ENCODE measurements at places on chromosomes 1 and 21.
A peak's percentile ranks its signal among the peaks of the same experiment; 100 is the strongest.

- no peak for DNase-seq
Measured at GRCh38 chr1:172135076-172135672, 285.3 kb upstream of the C1orf105 start.

DNA sequence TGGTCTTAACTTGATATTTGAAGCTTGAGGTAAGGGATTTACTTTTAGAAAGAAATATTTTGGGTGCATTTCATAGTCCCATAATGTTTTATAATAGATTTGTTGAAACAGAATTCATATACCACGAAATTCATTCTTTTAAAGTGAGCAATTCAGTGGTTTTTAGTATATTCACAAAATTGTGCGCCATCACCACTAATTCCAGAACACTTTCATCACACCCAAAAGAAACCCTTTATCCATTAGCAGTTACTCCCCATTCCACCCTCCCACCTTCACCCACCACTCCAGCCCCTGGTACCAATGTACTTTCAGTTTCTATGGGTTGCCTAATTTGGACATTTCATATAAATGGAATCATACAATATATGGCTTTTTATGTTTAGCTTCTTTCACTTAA, 38.9 kb upstream of the DMRTB1 start:
- no peak for DNase-seq

DNA sequence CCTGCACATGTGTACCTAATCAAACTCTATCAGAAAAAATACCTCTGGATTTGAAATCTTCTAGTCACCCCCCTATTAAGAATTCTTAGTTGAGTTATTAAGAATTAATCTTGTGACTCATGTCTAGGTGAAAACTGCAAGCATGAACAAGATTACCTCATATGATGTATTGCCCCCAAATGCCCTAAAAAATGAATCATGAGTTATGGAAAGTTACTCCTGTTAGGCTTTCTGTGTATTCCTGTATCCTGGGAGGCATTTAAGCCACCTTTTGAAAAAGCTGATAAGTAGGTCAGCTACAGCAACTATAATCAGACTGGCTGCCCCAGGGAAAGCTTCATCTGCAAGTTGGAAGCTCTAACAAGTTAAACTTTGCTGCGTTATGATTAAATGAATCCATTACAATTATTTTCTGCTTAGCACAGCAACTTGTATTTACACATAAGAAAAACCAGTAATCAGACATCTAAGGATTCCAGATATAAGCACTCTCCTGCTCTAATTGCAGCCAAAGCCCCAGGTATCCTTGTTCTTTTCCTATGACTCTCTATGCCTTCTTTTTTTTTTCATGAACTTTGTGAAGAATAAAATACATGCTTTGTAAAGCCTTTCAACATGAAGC, 147.7 kb downstream of the NTPCR start:
- no peak for DNase-seq

DNA sequence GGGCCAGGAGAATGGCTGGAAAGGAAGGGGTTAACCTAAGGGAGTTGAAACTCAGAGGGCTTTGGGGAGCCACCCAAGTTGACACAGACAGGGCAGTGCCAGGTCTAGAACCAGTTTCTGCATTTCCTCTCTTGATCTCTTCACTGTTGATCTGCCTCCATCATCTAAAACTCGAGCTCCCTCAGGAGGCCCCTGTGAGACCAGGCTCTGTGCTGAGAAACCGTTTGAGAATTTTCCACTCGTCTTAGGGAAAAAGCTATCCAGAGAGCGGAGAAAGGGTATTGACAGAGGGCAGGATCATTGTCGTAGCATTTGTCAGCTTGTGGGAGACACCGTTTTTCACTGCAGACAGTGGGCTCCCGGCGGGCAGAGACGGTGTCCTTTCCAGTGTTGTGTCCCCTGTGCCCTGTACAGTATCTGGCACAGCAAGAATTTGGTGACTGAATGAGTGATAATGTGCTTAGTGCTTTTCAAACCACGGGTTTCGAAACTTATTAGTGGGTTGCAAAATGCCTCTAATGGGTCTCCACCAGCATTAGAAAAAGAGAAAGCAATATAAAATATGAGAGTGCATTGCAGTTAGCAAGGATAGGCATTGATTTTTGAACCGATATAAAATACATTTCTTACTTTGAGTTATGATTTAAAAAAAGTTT, 31.1 kb downstream of the PROK1 start:
- no peak for DNase-seq

DNA sequence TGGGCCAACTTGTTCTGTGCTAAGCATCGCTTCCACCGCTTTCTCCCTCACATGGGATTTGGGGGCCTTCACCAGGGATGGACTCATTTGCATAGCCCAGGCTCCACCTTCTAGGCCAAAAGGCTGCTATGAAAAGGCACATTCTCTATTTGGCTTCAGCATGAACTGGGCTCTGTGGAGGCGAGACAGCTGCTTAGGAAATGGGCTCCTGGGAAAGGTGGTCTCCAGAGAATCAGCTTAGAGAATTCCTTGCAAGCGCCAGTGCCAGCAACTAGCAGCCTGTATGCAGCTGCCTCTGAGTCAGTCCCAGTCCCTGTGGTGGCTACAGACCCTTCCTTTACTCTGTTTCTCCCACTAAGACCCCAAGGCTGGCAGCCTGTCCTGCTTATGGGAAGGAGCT, 214.5 kb downstream of the HIVEP3 start:
- no peak for DNase-seq

DNA sequence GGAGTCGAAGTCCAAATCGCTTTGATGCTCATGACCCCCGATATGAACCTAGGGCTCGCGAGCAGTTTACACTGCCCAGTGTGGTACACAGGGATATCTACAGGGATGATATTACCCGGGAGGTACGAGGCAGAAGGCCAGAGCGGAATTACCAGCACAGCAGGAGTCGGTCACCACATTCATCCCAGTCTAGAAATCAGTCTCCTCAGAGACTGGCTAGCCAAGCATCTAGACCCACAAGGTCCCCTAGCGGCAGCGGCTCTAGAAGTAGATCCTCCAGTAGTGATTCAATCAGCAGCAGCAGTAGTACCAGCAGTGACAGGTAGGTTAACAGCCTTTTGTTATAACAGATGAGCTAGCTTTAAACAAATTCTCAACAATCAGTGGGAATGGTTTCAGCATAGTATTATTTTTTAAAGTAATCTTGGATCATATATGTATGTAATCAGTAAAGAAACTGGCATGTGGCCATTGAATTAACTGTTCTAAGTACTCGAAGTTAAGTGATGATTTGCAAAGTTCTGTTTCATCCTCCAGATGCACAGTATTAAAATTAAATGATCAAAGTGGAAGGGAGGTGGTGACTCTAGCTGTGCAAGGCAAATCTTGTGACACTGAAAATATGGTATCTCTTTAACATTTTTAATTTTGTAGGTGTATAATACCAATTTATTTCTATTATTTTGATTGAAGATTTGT, 29.0 kb downstream of the SPEN start:
- no peak for DNase-seq

GRCh38 chr1:32179443-32180185, at the start of gene TXLNA:
Gene TXLNA (plus strand): TSS chr1:32179675. CDS start chr1:32180346, 671 bp downstream.
- peak; percentile 76 for DNase-seq

- no peak for DNase-seq
Measured at GRCh38 chr21:42818328-42818749, 61.0 kb downstream of the WDR4 start.

- no peak for DNase-seq
Measured at GRCh38 chr1:109335091-109335490, 28.3 kb upstream of the MYBPHL start.

- DNase-seq = no peak
Measured at GRCh38 chr1:48250572-48250971, 28.1 kb downstream of the SLC5A9 start.

- DNase-seq = no peak
Measured at GRCh38 chr1:118618618-118619340, 369.4 kb downstream of the TBX15 start.

DNA sequence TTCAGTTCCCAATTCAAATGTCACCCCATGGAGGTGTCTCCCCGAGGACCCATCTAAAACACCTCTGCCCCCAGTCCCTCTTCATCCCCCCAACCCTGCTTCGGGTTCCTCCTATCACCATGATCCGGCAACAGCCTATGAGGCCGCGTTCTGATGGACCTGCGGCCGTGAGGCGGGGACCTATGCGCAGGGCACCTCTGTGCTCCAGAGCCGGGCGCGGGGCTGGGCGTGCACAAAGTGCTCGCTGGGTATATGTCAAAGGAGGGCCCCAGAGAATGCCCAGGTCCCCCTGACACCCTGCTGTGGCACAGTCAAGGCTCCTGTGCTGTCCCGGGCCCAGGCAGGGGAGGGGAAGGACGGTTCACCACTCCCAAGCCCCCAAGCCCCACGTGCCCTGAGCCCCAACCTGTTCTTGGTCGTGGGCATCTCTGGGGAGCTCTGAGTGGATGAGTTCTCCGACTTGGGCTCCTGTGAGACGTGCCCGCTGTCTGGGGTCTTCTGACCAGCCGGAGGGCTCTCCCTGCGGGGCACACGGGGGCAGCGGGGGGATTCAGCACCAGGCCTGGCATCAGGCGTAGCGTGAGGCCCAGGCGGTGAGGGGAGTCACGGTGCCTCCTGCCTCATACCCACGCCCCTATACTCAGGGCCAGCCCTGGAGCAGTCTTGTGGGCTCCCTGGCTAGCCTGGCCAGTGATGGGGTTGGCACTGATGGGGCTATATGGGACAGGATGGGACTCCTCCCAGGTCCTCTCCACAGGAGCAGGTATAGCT, 67.7 kb downstream of the RAP1GAP start:
- no peak for DNase-seq

DNA sequence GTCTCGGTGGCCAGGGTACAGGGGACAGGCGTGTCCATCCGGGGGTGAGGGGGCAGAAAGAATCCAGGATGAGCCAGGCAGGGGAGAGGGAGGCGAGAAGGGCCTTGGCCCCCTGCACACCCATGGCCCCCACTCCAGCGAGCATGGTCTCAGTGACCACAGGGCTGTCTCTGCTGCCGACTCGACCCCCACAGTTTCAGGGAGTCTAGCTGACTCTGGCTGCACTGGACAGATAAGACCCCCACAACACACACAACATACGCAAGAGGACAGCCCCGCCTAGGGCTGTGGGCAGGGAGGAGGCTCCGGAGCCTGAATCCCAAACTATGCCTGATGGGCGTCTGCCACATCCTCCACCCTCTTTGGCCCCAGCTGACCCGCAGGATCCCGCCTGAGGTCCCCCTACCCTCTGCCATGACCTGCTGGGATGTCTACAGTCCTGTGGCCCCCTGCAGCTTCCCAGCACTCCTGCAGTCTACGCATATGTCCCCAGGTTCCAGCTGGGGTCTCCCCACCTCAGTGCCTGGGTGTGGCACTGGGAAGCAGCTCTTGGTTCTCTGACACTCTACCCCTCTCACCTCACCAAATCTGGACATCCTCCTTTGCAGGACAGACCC, 22.0 kb downstream of the WNT9A start:
- no peak for DNase-seq

GRCh38 chr21:29583424-29583924, 284.8 kb downstream of the BACH1 start:
- DNase-seq = no peak

DNA sequence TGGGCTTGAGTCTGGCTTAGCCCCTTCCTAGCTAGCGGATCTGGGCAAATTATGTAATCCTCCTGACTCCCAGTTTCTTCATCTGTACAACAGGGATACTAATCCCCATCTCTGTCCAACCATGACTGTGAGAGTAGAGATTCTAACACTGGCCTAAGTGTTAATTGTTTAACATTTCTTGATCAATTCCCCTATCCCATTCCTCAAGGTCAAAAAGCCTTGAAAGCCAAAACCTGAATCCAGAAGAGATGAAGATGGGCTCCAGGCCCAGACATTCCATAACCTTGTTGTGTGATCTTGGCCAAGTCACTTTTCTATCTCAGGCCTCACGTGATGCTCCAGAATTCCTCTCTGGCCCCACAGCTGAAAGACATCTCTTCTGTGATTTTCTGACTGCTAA, 18.8 kb upstream of the PHLDA3 start:
- DNase-seq = no peak

DNA sequence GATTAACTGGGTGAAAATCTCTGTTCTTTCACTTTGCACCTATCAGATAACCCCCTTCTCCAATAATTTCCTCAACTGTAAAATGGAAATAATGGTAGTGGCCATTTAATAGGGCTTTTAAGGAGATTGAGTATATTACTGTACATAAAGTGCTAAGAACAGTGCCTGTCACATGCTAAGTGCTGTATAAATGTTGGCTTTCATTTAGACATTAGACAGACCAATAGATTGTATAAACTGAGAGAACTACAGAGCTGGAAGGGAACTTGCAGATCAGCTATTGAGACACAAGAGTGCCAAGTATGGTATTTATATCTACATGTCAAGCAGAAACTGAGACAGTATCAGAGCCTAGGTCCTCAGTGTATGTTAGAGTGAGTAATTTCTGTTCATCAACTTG, 934.7 kb downstream of the PLA2G4A start:
- DNase-seq = no peak

- no peak for DNase-seq
Measured at GRCh38 chr1:154178911-154179811, 12.7 kb downstream of the TPM3 start.

Measured in NCI-H187 (cell line).